ENCODE measurements at places on chromosomes 6 and 20.

- no peak for DNase-seq
Measured at GRCh38 chr20:41783423-41784208, 165.4 kb upstream of the CHD6 start.

GRCh38 chr6:124536842-124537191, 425.4 kb upstream of the RNF217 start:
- DNase-seq, result no peak

DNA sequence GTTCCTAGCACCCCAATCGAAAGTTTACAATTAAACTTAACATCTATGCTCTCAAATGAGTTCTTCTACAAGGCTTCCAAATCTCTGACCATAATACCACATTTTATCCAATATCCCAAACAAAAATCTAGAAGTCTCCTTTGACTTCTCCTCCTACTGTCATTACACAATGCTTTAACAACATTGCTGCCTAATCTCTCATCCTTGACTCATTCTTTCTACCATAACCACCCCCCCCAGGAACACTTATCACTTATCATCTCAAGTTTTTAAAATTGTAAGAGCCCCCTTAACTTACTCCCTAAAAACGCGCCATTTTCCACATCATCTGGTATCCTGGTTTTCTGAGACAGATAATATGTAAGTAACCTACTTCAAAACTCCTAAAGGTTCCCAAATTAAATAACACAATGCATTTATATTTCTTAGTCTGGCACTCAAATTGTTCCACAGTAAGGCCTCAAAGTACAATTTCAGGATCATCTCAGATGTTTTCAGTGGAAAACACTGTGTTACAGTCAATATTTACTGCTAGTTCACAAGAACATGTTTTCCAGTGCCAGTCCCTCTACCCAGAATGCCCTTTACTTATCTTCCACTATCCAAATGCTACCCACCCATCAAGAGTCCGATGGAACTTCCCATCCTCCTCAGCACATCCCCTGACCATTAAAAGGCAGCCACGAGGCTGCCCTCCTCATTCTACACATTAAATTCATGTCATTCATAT, 308.2 kb upstream of the THEMIS start:
- no peak for DNase-seq

- no peak for DNase-seq
Measured at GRCh38 chr20:39504710-39505094, 542.6 kb downstream of the DHX35 start.

- no peak for DNase-seq
Measured at GRCh38 chr6:139153855-139154254, 19.0 kb downstream of the HECA start.

Data from HCT116 (cell line).